Activated T-cell treated with anti-CD3 and anti-CD28 coated beads, Interleukin-2, amount 50 U/mL, for 24 hours (primary cell): ENCODE measurements at places on chromosomes 7 and 10.

DNA sequence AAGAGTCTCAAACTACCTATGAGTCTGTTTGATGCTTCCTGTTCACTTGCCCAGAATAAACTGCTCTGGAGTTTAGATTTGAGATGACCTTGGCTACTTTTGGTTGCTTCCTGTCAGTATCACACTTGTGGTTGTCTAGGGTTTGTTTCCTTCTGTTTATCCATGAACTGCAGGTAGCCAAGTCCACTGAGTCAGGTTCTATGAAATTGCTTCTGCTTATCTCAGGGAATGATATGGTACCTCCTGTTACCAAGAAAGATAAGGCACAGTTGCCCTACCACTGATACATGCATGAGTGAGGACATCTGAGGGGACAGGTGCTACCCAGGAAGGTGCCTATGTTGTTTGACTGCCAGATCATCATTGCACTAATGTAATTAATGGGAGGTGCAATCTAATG, 15.8 kb upstream of the EEPD1 start:
- H3K4me1 ChIP-seq: no peaks in the 10 kb centered on the region
- no peak overlapping the region for H3K27ac ChIP-seq
- no peaks in the 10 kb centered on the region for H3K36me3 ChIP-seq
- no peak overlapping the region for H3K4me3 ChIP-seq
- no peak for DNase-seq

GRCh38 chr10:85175635-85176034, 847.2 kb downstream of the CCSER2 start:
- H3K4me3 ChIP-seq: no peak overlapping the region
- DNase-seq: no peak
- H3K27me3 ChIP-seq: no peaks in the 10 kb centered on the region
- H3K36me3 ChIP-seq: no peaks in the 10 kb centered on the region

DNA sequence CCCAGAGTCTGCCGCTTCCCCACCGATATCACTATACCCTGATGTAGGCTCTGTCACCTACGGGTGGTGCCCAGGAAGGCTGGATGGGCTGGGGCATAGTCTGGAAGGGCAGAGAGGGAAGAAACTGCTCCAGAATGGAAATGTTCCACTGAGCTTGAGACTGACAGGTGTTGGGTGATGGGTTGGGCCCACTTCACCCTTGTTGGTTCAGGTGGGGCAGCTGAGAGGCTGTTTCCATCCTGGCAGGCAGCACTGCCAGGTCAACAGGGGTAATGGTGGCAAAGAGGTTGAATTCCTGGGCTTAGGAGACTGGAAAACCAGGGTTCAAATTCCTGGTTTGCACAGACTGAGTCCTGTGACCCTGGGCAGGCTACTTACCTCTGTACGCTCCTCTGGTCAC, 28.5 kb upstream of the FRAT2 start:
- H3K36me3 ChIP-seq: peaks cover 94% of the 10 kb centered on the region
- no peak for DNase-seq
- no peaks in the 10 kb centered on the region for H3K27me3 ChIP-seq
- no peak overlapping the region for H3K27ac ChIP-seq
- H3K4me3 ChIP-seq: no peak overlapping the region

DNA sequence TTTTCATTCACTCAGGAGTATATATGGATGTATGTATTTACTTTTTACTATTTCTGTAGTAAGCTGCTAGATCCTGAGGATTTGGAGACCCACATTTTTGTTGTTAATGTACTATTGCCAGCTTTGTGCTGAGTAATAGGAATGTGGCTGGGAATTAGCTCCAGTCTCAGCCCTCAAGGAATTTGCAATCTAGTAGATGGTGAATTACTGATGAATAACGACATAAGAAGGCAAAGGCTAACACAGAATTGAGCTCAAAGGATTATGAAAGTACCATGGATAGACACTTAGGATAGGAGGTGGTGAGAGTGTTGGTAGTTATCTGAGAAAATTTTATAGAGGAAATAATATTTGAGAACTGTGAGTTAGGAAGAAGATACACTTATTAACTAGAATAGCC, 19.9 kb downstream of the CASD1 start:
- no peak overlapping the region for H3K4me3 ChIP-seq
- H3K27me3 ChIP-seq: no peaks in the 10 kb centered on the region
- no peaks in the 10 kb centered on the region for H3K4me1 ChIP-seq
- H3K36me3 ChIP-seq: peaks cover 47% of the 10 kb centered on the region
- no peak overlapping the region for H3K27ac ChIP-seq

GRCh38 chr10:17237149-17237527, 9.1 kb downstream of the VIM start:
- H3K4me3 ChIP-seq: no peak overlapping the region
- no peak for DNase-seq
- peaks cover 43% of the 10 kb centered on the region for H3K4me1 ChIP-seq
- H3K36me3 ChIP-seq: peaks cover 62% of the 10 kb centered on the region
- H3K27ac ChIP-seq: no peak overlapping the region
- no peaks in the 10 kb centered on the region for H3K27me3 ChIP-seq

GRCh38 chr10:68208424-68209042, 23.4 kb downstream of the ATOH7 start:
- peaks cover 16% of the 10 kb centered on the region for H3K27me3 ChIP-seq
- H3K4me3 ChIP-seq: no peak overlapping the region
- no peaks in the 10 kb centered on the region for H3K36me3 ChIP-seq
- H3K4me1 ChIP-seq: no peaks in the 10 kb centered on the region
- DNase-seq: no peak

- H3K36me3 ChIP-seq: no peaks in the 10 kb centered on the region
- peaks cover 7% of the 10 kb centered on the region for H3K4me1 ChIP-seq
- DNase-seq: peak; percentile 42
- H3K4me3 ChIP-seq: no peak overlapping the region
These were observed 6.5 kb upstream of the DENND2A start for GRCh38 chr7:140646931-140647647.

- no peak for DNase-seq
- no peak overlapping the region for H3K4me3 ChIP-seq
- no peak overlapping the region for H3K27ac ChIP-seq
- H3K36me3 ChIP-seq: no peaks in the 10 kb centered on the region
- H3K27me3 ChIP-seq: peaks cover 23% of the 10 kb centered on the region
These were observed 51.5 kb upstream of the DPYSL4 start for GRCh38 chr10:132135053-132135872.

GRCh38 chr7:150963707-150964559, 14.2 kb downstream of the KCNH2 start:
- no peak overlapping the region for H3K27ac ChIP-seq
- peaks cover 2% of the 10 kb centered on the region for H3K4me1 ChIP-seq
- DNase-seq: no peak
- no peak overlapping the region for H3K4me3 ChIP-seq
- H3K36me3 ChIP-seq: no peaks in the 10 kb centered on the region

GRCh38 chr10:63458177-63458576, 7.6 kb downstream of the JMJD1C start:
- DNase-seq: no peak
- H3K27me3 ChIP-seq: no peaks in the 10 kb centered on the region
- H3K4me3 ChIP-seq: no peak overlapping the region
- peaks cover 17% of the 10 kb centered on the region for H3K4me1 ChIP-seq

GRCh38 chr7:95736635-95737034, 35.7 kb upstream of the DYNC1I1 start:
- no peak overlapping the region for H3K4me3 ChIP-seq
- no peaks in the 10 kb centered on the region for H3K4me1 ChIP-seq
- no peaks in the 10 kb centered on the region for H3K27me3 ChIP-seq

GRCh38 chr7:1066242-1066588, 21.7 kb upstream of the GPER1 start:
- H3K36me3 ChIP-seq: no peaks in the 10 kb centered on the region
- no peak for DNase-seq

DNA sequence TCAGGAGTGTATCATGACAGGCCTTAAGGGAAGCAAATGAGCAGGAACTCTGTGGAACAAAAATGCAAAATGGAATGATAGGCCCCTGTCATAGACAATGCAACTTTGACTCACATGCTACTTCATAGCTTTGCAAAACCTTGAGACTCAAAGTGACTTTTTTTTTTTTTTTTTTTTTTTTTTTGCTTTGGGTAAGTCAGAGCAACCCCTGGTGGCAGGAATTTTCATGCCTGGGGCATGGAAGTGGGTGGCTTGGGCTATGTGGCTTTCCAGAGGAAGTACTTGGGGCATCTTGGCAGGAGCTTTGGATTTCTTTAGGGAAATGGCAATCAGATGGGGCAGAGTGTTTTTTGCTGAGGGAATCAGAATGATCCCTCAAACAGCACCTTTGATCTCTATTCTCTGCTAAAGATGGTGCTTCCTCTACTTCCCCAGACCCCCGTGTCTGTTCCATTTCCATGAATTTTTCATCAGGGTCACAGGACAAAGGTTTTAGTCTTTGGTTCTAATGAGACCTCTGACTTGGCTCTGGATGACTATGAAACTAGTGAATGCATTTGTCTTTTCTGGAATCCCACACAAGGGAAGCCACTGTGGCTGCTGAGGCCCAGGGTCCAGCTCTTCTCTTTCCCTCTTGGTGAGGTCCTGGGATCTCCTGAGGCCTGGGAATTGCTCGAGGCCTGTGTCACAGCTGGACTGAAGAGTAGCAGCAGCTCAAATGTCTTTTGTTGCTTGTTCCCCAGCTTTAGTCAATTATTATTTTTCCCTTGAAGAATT, 62.8 kb downstream of the TACC2 start:
- H3K27me3 ChIP-seq: peaks cover 3% of the 10 kb centered on the region
- DNase-seq: no peak
- no peak overlapping the region for H3K4me3 ChIP-seq
- no peak overlapping the region for H3K27ac ChIP-seq
- H3K36me3 ChIP-seq: no peaks in the 10 kb centered on the region
- no peaks in the 10 kb centered on the region for H3K4me1 ChIP-seq

- H3K27me3 ChIP-seq: no peaks in the 10 kb centered on the region
- H3K36me3 ChIP-seq: peaks cover 17% of the 10 kb centered on the region
- peak overlapping the region; percentile 98 for H3K27ac ChIP-seq
- peaks cover 100% of the 10 kb centered on the region for H3K4me1 ChIP-seq
- H3K4me3 ChIP-seq: no peak overlapping the region
These were observed 19.9 kb upstream of the C10orf105 start for GRCh38 chr10:71739358-71739900.

GRCh38 chr10:132400041-132400546, 3.1 kb downstream of the PWWP2B start:
- DNase-seq: no peak
- H3K36me3 ChIP-seq: no peaks in the 10 kb centered on the region
- peaks cover 18% of the 10 kb centered on the region for H3K4me1 ChIP-seq
- H3K27me3 ChIP-seq: no peaks in the 10 kb centered on the region
- H3K27ac ChIP-seq: no peak overlapping the region

GRCh38 chr7:112726076-112726475, 64.1 kb downstream of the TMEM168 start:
- H3K4me1 ChIP-seq: no peaks in the 10 kb centered on the region
- H3K4me3 ChIP-seq: no peak overlapping the region
- H3K36me3 ChIP-seq: no peaks in the 10 kb centered on the region
- H3K27ac ChIP-seq: no peak overlapping the region
- DNase-seq: no peak

GRCh38 chr10:29329420-29329819, 40.5 kb downstream of the LYZL1 start:
- H3K4me1 ChIP-seq: no peaks in the 10 kb centered on the region
- no peak for DNase-seq
- H3K36me3 ChIP-seq: no peaks in the 10 kb centered on the region
- H3K27ac ChIP-seq: no peak overlapping the region

DNA sequence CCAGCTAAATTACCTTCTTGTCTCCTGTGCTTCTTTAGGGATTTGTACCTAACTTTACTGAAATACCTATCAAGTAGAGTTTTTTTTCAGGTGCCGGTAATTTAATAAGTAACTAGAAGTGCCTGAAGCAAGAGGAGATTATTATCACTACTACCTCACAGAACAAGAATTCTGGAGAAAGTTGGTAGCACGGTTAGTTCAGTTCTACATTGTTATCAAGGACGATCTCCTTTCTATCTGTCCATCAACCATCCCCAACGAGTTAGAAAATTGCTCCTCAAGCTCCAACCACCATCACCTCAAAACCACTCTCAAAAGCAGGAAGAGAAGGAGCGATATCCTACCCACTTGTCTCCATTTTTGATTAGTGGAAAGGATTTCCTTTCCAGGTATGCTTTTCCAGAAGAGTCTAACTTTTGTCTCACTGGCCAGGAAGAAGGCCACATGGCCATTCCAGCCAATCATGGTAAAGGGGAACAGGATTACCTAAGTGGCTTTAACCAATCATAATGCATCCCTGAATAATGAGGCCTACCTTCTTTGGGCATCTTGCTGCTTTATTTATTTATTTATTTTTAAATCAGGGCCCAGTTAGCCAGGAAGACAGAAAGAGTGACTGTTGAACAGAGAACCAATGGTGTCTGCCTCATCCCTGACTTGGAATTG, 265.2 kb downstream of the SNX13 start:
- no peak overlapping the region for H3K27ac ChIP-seq
- H3K4me3 ChIP-seq: no peak overlapping the region
- H3K4me1 ChIP-seq: no peaks in the 10 kb centered on the region
- no peaks in the 10 kb centered on the region for H3K36me3 ChIP-seq

GRCh38 chr10:33376476-33376875, 42.0 kb upstream of the NRP1 start:
- no peak for DNase-seq
- H3K27ac ChIP-seq: peak overlapping the region; percentile 85
- peaks cover 36% of the 10 kb centered on the region for H3K4me1 ChIP-seq

DNA sequence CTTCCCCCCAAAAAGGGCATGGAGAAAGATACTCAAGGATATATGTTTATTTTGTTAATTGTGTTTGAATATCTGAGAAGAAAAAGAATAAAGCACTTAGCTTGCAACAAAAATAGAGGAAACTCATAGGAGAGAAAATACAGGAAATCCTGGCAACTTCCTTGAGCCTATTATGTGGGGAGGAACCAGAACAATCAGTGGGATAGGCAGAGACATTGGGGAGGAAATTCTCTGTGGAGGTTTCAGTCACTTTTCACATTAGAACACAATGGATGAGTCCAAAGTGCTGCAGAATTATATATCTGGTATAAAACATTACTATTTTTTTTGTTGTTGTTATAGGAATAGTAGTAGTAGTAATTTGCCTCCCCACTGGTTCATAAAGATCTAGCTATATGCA, 240.1 kb downstream of the THSD7A start:
- H3K36me3 ChIP-seq: no peaks in the 10 kb centered on the region
- H3K4me3 ChIP-seq: no peak overlapping the region
- no peak for DNase-seq
- no peak overlapping the region for H3K27ac ChIP-seq
- no peaks in the 10 kb centered on the region for H3K27me3 ChIP-seq

DNA sequence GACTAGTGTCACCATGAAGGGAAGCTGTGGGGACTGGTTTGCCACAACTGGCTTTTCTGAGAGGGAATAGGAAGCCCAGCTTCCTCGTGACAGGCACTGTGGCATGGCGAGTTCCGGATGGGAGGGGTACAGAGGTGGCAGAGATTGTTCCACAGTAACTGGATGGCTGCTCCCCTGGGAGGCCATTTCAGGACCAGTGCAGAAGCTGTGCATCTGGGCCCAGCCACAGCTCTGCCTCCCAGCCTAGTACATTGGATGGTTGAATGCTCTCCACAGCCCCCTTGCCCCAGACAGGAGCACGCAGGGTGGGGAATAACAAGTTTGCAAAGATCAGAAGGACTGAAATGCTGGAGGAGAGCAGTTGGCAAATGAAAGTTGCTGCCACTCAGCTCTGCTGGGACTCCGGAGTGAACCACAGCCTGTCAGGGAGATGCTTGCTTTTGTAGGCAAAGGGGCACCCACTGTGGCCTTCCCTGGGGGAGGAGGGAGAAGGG, 51.8 kb downstream of the GSDME start:
- no peak for DNase-seq
- H3K27ac ChIP-seq: no peak overlapping the region
- H3K27me3 ChIP-seq: no peaks in the 10 kb centered on the region
- H3K36me3 ChIP-seq: peaks cover 2% of the 10 kb centered on the region

GRCh38 chr10:132714986-132715775, 70.8 kb downstream of the NKX6-2 start:
- no peak overlapping the region for H3K27ac ChIP-seq
- H3K4me3 ChIP-seq: no peak overlapping the region
- H3K27me3 ChIP-seq: no peaks in the 10 kb centered on the region
- peaks cover 48% of the 10 kb centered on the region for H3K36me3 ChIP-seq
